ENCODE measurements at places on chromosomes 1 and 21.

- DNase-seq, result no peak
Observed at GRCh38 chr1:93798291-93798690, 80.7 kb downstream of the DNTTIP2 start.

DNA sequence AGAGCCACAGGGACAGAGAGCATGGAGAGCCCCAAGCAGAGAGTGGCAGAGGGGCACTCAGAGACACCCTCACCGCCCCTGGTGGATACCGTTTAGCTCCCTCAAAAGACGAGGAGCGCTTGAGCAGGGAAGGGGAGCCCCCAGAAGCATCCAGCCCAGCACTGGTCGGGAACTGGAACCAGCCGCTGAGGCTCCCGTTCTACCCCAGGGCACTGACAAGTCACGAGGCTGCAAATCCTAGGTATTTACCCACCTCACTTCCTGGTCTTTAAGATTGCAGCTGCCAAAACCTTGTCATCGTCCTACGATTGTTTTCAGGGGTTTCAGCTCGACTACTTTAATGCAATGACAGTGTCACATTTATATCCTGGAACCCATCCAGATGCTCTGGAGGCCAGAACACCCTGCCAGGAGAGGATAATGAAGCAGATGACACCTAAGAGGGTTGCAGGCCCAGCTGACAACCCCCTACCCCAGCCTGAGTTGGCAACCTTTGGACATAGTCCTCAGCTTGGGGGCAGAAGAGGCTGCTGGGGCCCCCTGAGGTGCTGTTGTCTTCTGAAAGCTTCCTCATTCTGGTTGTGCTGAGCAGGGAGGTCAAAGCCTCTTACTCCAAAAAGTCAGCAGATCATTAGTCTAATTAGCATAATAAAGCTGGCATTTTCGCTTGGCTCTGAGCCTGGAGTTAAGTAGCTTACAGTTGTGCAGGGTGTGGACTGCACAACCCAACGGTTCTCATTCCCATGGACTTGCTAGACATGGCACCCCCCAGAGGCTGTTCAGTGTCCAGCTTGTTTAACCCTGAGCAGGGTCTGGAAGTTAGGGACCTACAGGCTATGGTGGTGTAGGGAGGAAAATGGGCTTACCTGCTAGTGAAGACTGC lies 20.6 kb upstream of the BACE2 start:
- DNase-seq, result no peak

DNA sequence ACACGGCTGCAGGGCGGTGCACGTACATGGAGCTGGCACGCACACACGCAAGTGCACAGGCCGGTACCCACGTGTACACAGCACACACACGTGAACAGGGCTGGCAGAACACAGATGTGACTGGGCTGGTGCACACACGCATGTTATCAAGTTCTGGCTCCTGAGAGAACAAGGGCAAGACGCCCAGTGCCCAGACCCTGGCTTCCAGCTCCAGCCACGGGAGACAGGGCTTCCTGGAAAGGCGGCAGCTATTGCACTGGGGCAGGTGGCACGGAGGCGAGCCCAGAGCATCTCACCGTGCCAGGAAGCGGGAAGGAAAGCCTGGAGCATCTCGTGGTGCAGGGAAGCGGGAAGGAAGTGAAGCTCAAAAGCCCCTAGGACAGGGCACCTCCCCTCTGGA lies 5.9 kb downstream of the SDF4 start:
- DNase-seq, result no peak

- DNase-seq, result no peak
Observed at GRCh38 chr1:25579292-25580252, 36.2 kb downstream of the LDLRAP1 start.

DNA sequence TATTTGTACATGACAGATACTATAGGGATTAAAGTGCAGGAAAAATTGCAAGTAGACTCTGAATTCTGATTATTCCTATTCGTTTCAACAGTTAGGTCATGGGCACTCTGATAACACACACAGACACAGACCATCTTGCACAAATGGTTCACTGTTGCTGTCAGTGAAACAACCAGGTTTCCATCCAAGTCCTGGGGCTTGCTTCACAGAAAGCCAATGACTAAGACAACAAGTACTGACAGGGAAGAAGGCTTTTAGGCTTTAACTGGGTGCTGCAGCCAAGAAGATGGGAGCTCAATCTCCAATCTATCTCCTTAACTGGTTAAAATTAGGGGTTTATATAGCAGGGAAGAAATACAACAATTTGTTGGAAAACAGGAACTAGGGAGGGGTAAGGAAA lies 57.6 kb downstream of the RIMS3 start:
- DNase-seq, result no peak

- DNase-seq, result no peak
Observed at GRCh38 chr1:41366455-41367287, 5.4 kb downstream of the FOXO6 start.

- DNase-seq, result no peak
Observed at GRCh38 chr21:41360072-41360821, 1.6 kb upstream of the MX2 start.

DNA sequence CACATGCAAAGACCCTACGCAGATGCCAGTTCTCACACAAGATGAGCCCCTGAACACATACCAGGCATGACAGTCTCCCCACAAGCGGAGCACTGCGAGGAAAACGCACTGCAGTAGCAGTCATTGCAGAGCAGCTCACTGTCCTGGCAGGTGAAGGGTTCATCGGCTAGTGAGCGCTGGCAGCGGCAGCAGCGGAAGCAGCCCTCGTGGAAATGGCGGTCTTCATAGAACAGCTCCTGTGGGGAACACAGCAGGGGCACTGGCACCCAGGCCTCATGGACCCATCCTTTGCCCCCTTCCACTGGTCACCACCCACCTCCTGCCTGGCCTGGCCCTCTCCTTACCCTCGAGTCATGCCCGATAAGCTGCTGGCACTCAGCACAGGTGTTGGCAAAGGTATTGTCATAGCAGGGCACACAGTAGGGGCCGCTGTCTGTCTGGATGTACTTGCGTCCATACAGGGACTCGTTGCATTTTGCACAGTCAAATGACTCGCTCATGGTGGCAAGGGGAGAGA lies 6.3 kb downstream of the FHL3 start:
- DNase-seq, result no peak
